Heart left ventricle (tissue), 16 donors: ENCODE measurements at places on chromosomes 13 and 19. TPM values are rescaled to one million over a fixed set of nuclear protein-coding genes. Genes with fewer than 3 reads are reported as not detected.

Gene CAPS
- total RNA-seq, result 3.3 TPM

DNA sequence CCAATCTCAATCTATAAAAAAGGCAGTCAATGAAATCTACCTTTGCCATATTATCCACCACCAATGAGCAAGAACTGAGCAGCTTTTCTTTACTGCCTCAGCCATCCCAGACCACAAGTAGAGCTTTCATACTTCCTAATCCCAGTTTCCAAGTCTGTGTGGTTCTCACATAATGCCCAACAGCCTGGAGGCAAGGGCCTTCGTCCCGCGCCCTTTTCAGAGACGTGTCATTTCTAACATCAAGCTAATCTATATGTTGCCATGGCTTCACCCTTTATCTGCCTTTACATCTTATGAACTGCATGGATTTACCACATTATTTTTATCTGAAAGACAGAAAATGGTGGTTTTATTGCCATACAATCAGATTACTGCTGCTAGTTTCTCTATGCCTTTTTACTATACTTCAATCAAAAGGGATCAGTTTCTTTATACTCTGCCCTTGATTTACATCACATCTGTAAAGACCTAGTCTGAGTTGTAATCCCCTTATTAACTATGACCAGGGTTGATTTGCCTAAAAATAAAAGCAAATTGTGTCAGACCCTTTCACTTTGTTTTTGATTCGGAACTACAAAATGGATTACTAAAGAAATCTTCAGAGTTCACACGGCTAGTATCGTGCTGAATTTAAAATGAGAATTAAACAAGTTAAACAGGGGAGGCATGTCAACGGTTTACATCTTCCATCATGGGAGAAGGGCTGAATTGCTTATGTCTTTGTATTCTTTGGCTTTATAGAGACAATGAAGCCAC, 5.9 kb downstream of the EFNB2 start:
- no peaks in the 10 kb centered on the region for H3K36me3 ChIP-seq
- H3K4me1 ChIP-seq, result peaks cover 20% of the 10 kb centered on the region
- no peak overlapping the region for H3K27ac ChIP-seq

GRCh38 chr19:18607226-18608101, 865 bp upstream of the CRLF1 start:
- H3K27me3 ChIP-seq, result peaks cover 95% of the 10 kb centered on the region
- no peaks in the 10 kb centered on the region for H3K36me3 ChIP-seq
- no peak for DNase-seq

- no peak overlapping the region for H3K27ac ChIP-seq
- H3K4me3 ChIP-seq, result no peak overlapping the region
- peaks cover 6% of the 10 kb centered on the region for H3K4me1 ChIP-seq
- no peak for DNase-seq
Observed at GRCh38 chr13:77703408-77703807, 5.9 kb downstream of the SLAIN1 start.

DNA sequence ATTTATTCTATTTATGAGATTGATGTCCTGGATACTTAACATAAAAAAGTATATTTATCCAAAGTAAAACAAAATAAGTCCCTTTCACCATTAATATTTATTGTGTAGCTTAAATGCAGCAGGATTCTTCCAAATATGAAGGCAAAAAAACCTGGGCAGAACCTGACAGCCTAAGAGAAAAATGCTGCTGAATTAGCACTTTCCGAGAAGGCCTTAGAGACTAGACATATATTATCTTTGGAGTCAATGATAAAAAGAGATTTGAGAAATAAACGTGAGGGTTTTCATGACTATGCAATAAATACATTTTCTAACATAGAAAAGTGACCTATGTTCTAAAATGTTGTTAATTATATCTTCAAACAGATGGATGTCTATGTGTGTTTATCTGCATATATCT, 566.9 kb downstream of the PCDH9 start:
- no peak overlapping the region for H3K4me3 ChIP-seq
- H3K27me3 ChIP-seq, result no peaks in the 10 kb centered on the region
- no peak for DNase-seq
- H3K27ac ChIP-seq, result no peak overlapping the region
- H3K4me1 ChIP-seq, result no peaks in the 10 kb centered on the region
- H3K36me3 ChIP-seq, result no peaks in the 10 kb centered on the region
